ENCODE measurements at places on chromosomes 5 and 9.

DNA sequence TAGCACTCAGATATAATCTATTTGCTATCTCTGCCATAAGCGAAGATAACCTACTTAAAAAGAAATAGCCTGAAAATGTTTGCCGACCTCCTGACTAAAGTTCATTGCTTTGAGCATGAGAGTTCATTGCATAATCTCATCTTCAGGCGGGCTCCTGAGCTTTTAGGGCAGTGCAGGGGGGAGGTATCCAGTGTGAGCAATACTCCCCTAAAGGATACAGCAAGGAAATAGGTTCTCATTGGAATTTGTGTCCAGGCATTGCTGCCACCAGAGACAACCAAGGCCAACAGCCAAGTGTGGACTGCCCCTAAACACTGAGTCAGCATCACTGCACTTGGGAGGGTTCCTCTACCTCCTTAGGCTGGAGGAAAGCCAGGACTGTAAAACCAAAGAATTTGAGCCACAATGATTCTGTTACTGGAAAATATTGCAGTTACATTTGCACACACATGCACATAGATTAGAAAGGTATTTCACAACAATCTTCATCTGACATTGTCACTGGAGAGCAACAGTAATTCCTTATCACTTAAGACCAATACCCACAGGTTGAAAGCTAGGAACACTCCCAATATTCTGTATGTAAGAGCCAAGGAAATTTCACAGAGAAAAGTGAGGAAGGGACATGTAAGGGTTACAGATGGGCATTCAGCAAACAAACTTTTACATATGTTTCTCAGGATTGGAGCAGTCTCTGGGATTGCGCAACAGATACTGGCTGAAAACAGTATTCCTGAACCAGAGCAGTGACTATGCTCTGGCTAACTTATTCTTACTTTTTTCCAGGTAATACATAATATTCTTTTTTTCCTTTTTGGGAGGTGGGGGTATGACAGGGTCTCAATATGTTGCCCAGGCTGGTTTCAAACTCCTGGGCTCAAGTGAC, 98.6 kb upstream of the TLE1 start:
- DNase-seq = no peak

- no peak for DNase-seq
Measured at GRCh38 chr9:15529566-15530324, 19.0 kb upstream of the PSIP1 start.

- DNase-seq = no peak
Measured at GRCh38 chr9:109499631-109500410, 1.7 kb upstream of the PTPN3 start.

GRCh38 chr5:115720888-115721287, 95.1 kb upstream of the TMED7 start:
- no peak for DNase-seq

GRCh38 chr9:115680231-115680630, 473.4 kb upstream of the PAPPA start:
- DNase-seq = no peak

DNA sequence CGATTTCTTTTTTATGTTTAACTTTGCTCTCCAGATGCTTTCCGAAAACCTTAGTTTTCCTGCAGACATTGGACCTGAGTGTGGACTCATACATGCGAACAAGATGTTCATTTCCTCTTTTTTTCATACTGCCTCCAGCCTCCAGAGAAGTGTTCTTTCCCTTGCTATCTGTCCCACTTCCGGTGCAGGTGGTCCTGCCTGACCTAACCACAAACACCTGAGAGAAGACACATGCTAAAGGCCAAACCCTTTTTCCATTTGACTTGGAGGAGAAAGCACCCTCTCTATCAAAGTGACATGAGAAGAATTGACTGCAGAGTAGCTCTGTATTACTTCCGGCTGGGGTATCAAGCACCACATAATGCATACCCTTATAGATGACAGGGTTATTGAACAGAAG, 334.0 kb downstream of the ARHGEF28 start:
- DNase-seq = no peak

- no peak for DNase-seq
Measured at GRCh38 chr9:2611961-2612360, 9.6 kb upstream of the VLDLR start.

GRCh38 chr5:170216257-170216864, 16.4 kb upstream of the C5orf58 start:
- DNase-seq = no peak

DNA sequence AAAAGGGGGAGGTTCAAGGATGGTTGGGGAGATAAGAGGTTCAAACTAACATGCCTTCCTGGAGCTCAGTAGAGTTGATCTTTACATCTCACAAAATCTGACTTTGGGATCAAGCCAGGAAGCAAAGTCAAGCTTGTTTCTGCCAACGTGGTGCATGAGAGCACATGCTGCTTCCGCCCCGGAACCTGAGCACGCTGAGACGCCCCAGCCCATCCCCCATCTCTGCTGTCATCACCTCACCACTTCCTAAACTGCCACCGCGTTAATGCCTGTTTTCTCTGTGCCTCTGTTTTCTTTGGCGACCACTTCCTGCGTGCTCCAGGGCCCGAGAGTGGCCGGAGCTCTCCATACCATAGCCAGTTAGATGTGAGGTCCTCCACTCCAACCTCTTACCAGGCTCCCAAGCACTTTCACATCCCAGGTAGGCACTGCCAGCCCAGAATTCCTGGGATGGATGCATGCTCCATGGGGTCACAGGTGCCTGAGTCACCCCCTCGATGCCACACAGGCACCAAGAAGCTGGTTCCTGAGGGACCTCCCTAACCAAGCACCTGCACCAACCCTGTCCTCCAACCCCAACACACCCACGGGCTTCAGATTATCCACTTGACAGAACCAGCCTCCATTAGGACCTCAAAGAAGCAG, 31.2 kb upstream of the AFAP1L1 start:
- DNase-seq = no peak

DNA sequence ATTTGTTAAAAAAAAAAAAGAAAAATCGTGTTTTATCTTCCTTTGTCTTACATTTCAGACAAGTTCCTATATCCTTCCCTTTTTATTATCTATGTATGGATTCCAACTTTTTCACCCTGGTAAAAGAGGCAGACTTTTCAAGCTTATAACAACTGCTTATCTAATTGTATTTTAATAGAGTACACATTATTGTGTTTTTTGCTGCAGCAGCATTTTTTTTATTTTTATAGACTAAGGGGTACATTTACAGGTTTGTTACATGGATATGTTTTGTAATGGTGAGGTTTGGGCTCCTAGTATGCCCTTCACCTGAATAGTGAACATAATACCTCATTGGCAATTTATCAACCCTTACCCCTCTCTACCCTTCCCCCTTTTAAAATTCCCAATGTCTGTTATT, 195.0 kb upstream of the RGMB start:
- DNase-seq = no peak

GRCh38 chr9:134263596-134263995, 62.7 kb upstream of the RXRA start:
- no peak for DNase-seq

Measured in iPS DF 19.7 (cell line).